Liver (tissue), 10 donors: ENCODE measurements at places on chromosomes 5 and 9. TPM values are rescaled to one million over a fixed set of nuclear protein-coding genes. Genes with fewer than 3 reads are reported as not detected.

Gene MYORG
- 11.4 TPM for polyA plus RNA-seq

Gene CACFD1
- 26.0 TPM for polyA plus RNA-seq

Gene CCDC192
- polyA plus RNA-seq, result not detected

- DNase-seq, result no peak
Observed at GRCh38 chr9:111348821-111349271, 18.8 kb upstream of the OR2K2 start.

DNA sequence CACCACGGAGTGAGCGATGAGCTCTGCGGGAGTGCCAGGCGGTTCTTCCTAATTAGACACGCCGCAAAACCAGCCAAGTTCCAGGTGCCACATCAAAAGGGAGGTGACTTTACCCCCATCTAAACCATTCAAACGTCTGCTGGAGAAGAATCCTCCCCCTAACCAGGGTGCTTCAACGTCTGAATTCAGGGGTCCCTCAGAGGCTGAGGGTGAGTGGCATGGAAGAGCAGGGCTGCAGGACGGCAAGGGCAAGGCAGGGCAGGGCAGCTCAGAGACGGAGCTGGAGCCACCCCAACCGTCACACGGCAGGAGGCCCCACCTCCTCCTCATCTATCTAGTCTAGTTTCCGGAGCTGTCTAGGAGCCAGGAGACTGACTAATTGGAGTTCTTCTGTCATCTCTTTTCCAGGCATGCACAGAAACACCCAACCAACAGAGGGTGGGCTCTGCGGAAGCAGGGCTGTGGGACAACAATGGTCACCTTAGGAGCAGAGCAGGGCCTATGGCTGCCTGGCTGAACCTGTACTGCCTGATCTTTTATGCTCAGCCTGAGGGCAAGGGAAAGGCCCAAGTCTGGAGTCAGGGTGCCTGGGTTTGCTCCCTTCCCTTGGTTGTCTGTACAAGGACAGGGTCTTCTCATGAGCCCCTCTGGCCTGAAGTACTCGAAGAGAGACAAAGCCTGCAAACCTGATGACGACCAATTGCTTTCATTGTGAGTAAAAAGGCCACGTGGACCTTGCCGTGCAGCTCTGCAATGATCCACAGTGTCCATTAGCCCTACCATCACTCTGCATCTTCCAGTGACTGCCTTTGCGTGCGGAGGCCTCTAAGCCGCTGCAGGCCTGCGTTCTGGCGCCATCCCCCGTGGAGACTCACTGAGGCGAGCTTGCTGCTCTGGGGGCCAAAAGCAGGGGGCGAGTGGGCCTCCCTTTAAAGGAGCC, 81.0 kb upstream of the SLC25A51 start:
- DNase-seq, result no peak

GRCh38 chr5:83590966-83591365, 119.4 kb downstream of the VCAN start:
- no peak for DNase-seq

- DNase-seq, result peak; percentile 51
Observed at GRCh38 chr9:77455312-77455927, 192.7 kb downstream of the GNA14 start.
